WTC11 (cell line): ENCODE measurements at places on chromosomes 1 and 21.

DNA sequence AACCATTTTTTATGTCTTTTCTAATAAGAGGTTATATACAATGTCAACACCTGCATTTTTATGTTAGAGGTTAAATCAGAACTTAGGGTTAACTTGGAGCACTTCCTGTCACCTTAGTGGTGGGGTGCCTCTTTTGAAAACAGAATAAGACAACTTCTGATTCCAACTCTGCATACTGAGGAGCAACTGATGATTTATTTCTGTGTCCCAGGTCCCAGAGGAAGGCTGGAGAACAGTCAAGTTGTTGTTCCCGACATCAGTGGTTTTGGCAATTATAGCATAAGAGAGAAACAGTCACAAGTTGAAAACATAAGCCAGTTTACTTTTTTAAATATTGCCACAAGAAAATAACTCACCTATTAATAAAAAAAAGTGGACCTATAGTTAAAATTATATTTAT is 871.0 kb upstream of the ADAMTS5 start:
- DNase-seq: no peak

DNA sequence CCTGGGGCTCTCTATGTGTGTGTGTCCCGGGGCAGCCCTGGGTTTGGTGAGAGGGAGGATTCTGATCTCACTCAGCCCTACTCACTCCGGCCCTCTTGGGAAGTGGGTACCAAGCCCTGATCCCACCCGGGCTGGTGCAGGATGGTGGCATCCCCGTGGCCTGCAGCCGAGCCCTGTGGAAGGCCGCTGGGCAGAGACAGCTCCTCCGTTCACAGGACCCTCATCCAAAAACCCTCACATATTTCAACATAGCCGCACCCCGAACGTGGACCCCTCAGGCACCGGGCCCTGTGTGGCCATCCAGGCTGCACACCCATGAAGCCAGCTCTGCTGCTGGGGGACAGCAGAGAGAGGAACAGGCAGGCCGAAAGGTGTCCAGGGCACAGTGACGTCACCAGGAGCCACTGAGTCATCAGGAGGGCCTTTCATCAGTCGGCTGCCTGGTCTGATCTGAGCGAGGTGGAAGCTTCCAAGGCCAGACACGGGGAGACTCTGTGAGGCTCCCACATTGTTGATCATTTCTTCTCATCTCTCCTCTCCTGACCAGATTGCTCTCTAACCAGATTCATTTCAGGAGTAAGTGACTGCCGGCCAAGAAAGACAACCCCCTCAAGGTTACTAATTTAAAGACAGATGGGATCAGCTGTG is 16.2 kb upstream of the GPR157 start:
- no peak for DNase-seq

DNA sequence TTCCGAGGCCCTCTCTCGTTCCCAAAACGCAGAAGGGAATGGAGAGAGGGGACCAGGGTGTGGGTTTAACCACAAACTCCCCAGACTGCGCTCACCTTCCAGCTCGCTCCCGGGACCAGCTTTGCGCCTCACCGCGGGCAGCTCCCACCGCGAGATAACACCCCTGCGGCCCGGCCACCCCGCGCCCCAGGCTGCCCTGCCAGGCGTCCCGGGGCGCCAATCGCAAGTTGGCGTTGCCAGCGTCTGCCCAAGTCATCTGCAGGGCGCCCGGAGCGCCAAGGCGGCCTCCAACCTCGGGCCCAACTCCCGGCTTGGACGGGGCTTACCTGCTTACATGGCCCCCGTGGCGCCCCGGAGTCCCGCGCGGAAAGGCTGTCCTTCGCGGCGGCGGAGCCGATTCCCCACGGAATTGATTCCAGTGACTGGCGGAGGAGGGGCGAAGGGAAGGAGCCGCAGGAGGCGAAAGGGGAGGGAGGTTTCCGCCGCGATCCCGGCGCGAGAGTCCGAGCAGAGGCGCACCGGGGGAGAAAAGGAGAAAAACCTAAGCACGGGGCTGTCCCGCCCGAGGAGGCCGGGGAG is 456 bp downstream of the PTPN14 start:
- peak; percentile 56 for DNase-seq

- DNase-seq: peak; percentile 82
These were observed 8.8 kb upstream of the GUCA2A start for GRCh38 chr1:42173155-42173933.

DNA sequence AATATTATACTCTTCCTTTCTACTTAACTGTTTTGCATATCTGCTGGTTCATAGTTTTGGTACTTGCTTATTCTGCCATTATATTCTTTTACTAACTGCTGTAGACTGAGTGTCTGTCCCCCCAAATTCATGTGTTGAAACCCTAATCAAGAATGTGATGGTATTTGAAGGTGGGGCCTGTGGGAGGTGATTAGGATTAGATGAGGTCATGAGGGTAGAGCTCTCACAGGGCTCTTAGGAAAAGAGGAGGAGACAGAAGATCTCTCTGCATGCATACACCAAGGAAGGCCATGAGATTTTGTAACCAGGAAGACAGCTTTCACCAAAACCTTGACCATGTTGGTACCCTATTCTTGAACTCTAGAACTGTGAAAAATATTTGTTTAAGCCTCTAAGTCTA is 354.1 kb upstream of the B3GALT2 start:
- DNase-seq: no peak

GRCh38 chr21:41868062-41868710 is 11.0 kb downstream of the PRDM15 start:
- no peak for DNase-seq

DNA sequence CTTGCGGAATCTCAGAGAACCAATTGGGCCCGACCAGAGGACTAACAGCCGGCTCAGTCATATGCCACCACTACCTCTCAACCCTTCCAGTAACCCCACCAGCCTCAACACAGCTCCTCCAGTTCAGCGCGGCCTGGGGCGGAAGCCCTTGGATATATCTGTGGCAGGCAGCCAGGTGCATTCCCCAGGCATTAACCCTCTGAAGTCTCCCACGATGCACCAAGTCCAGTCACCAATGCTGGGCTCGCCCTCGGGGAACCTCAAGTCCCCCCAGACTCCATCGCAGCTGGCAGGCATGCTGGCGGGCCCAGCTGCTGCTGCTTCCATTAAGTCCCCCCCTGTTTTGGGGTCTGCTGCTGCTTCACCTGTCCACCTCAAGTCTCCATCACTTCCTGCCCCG is 49.8 kb downstream of the ACP6 start:
- DNase-seq: no peak

DNA sequence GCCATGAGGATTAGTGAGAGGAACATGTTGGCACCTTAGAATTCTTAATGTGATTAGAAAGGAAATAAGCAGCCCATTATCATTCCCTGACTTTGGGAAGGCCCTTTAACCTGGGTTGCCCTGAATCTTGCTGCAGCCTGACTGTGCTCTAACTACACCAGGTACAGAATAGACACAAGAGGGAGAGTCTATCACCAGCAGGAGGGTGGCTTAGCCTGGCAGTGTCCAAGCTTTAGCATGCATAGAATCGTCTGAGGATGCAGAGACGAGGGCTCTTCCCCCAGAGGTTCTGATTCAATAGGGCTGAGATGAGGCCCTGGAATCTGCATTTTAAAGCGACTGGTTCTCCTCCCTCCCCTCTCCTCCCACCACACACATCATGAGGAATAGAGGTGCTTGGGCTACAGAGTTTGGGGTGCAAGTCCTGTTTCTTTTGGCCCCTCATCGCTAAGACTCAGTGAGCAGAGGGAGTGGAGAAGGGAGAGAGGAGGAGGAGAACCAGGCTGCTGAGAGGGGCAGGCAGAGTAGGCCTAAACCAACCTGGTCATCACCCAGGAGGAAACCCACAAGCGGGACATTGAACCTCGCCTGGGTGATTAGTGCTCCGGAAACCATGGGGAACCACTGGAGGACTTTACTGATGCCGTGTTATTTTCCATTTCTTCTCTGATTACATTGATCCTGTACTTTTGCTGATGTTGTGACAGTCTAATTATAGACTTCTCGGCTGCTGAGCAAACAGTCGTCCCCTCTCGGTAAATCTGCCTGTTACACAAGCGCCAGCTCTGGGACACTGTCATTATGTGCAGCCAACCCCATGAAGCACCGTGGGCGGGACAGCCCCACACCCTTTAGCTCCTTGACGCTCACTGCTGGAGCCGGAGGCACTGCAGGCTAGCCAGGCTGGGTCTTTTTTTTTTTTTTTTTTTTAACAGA is 6.3 kb upstream of the TENT5C start:
- no peak for DNase-seq

- peak; percentile 84 for DNase-seq
These were observed 60.2 kb upstream of the PDE9A start for GRCh38 chr21:42593007-42593814.

- no peak for DNase-seq
These were observed 155.8 kb downstream of the TRIM33 start for GRCh38 chr1:114355240-114355639.

DNA sequence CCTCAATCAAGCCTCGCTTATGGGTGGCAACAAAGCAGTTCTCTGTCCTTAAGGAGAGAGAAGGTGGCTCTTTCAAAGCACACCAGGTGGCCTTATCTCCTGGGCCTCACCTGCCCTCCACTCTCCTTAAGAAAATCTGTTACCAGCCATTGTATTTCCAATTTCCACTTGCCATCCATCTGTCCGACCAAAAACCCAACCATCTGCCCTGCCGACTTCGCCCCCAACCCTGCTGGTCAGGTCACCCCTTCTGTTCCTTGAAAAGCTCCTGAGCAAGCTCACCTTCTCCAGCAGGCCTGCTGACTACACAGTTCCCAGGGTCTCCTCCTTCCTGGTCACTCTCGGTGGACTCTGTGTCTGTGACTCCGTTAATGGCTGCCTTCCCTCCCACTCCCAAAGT is 619 bp upstream of the IGFN1 start:
- no peak for DNase-seq

GRCh38 chr1:40748841-40749718 is 34.5 kb upstream of the KCNQ4 start:
- no peak for DNase-seq

DNA sequence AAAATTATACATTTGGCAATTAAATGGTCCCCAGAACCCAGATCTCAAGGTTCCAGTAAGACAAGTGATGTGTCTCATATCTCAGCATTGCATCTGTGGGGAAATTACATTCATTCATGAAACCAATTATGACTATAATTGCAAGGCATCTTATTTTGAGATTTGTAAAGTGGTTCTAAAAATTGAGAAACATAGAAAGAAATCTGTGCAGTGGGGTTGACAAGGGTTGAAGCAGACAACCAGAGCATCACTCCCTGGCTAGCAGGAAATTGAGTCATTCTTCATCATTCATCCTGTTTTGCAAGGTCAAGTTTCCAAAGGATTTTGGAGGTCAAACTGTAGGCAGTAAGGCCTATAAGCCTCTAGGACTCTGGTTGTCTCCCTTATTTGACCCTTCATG is 25.1 kb upstream of the MROH9 start:
- DNase-seq: no peak

- DNase-seq: no peak
These were observed 71.9 kb downstream of the SYCP1 start for GRCh38 chr1:114926607-114927006.

DNA sequence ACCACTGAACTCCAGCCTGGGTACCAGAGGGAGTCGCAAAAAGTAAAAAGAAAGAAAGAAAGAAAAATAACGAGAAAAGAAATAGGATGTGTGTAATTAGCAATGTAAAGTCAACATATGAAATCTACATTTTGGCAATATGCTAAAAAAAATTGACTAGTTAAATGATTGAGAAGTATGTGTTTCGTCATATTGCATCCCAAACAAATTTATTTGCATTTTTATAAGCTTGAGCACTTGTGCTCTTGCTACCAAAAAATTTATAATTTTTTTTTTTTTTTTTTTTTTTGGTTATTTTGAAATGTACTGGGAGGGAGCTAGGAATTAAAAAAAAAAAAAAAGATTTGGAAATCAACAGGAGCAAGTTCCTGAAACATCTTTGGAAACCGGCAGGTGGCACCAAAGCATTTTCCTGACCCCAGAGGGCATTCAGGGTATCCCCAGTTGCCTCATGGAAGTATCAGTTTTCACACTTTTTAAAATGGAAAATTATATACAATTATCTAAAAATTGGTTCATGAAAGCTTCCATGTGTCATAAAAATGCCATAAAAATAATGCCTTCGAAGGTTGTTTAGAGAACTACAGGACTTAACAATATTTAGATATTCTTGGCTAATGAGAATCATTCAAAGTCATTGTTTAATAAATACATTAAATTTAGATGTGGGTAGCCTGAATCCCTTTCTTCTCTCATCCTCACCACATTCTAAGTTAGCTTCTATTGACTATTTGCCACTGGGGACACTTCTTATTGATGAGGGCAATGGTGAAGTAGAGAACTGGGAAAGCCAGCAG is 4.8 kb upstream of the HEATR1 start:
- peak; percentile 79 for DNase-seq

- DNase-seq: no peak
These were observed 151.6 kb upstream of the UBE2U start for GRCh38 chr1:64051796-64052195.

GRCh38 chr1:11071463-11072215 is 11.8 kb upstream of the SRM start:
- no peak for DNase-seq

GRCh38 chr1:55426619-55427018 is 211.5 kb upstream of the USP24 start:
- DNase-seq: no peak

- DNase-seq: no peak
These were observed 60.4 kb upstream of the WNT4 start for GRCh38 chr1:22203335-22203734.

GRCh38 chr1:7420470-7421100 is 350.5 kb upstream of the VAMP3 start:
- DNase-seq: peak; percentile 5

DNA sequence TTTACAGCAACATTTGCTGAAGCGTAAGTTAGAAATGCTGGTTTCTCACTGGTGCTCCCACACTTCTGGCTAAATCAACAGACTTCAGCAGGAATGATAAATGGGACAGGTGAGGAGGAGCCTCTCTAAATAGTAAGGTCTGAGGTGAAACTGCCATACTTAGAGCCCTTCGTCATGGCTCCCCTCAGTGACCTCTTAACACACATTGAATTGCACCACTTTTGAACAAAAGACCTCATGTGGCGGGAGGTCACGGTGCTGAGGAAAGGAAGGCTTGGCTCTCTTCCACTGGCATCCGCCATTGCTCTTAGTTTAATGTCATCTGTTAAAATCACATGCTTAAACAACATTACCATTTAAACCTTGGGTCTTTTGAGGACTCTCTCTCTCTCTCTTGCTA is 3.4 kb downstream of the MAP3K7CL start:
- DNase-seq: no peak

- no peak for DNase-seq
These were observed 49.3 kb downstream of the SH3GLB1 start for GRCh38 chr1:86753700-86754099.

DNA sequence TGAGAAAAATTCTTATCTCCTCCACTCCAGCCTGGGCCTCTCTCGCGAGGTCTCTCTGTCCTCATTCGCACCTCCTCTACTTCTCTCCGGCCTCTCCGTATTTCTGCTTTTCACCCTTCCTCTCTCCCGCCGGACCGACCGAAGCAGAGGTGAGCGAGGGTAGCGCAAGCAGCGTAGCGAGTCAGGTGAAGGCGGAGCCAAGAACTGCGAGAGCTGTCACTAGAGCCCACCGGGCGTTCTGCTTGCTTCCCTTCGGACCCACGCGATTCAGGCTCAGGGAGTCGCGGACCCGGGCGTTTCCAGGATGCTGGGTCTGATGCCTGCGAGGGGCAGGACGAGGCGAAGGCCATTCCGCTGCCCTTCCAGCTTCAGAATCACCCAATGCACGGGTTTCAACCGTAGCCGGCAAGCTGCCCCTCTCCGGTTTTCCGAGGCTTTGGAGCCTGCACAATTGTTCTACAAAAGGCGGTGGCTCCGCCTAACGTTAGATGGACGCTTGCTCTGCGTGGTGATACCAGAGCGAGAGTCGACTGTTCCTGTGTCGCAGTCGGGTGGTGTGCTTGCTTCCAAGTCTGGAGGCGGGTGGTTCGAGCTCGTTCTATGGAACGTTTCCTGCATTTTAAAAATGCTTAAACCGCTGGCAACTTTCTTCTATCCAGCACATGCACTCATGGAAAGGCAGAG is 310.2 kb downstream of the FAM72C start:
- DNase-seq: no peak
